ENCODE measurements at places on chromosomes 6 and 20.
A peak's percentile ranks its signal among the peaks of the same experiment; 100 is the strongest.

- no peak for DNase-seq
Observed at GRCh38 chr6:44701637-44702101, 314.2 kb downstream of the CDC5L start.

GRCh38 chr6:159053781-159054398, 9.1 kb upstream of the TAGAP start:
- DNase-seq: no peak

DNA sequence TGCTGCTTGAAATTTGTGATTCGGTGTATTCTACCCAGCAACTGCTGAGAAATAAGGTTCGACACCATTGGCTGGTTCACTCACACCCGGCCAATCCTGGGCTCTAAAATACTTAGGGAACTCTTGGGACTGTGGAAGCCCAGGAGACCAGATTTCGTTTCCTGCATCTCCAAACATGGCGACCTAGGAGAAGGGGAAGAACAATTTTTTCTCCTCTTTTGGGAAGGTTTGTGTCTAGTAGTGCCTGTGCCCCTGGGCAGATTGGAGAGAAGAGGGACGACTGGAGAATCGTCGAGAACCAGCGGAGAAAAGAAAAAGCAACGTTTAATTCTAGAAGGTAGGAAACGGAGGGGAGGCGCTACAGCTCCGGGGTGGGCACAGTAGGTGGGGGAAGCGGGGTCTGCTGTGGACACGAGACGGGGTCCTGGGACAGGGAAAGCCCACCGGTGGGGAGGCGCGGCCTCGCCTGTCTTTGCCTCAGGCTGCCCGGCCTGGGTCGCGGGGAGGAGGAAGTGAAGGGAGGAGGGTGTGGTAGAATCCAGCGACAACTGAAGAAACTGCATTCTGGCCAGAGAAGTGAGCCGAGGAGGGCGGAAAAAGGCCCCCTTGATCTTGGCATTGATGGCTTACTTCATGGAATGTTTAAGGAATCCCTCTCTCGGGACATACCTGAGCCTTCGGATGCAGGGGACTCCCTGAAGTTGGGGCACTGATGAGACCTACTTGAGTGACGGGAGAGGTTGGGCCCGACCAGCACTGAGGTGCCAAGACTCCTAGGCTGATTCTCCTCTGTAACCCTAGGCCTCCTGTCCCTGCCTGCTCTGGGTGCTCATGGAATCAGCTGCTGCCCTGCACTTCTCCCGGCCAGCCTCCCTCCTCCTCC, at the start of gene BTN2A1:
Gene BTN2A1, plus strand, starts transcription at position 150 of the 883 bp plus-strand sequence. Its CDS starts 682 bp downstream, at position 832.
- peak; percentile 92 for DNase-seq

- no peak for DNase-seq
Observed at GRCh38 chr6:31636698-31637596, 15.5 kb downstream of the BAG6 start.

DNA sequence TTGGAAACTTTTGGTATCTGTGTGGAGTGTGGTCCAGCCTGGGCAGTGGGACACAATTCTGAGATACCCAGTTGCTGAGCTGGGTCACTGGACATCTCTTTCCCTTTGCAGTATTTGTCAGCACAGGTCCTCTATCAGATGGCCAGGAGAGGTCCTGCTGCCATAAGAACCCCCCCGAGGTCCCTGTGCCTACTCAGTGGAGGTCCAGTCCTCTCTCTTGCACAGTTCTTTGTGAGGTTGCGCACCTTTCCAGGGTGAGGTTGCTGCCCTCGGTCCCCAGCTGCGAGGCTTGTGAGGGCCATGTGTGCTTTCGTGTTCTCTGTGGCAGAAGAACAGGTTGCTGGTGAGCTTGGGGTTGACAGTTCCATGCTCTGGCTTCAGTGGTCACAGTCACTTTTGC, 320.6 kb downstream of the QKI start:
- no peak for DNase-seq

DNA sequence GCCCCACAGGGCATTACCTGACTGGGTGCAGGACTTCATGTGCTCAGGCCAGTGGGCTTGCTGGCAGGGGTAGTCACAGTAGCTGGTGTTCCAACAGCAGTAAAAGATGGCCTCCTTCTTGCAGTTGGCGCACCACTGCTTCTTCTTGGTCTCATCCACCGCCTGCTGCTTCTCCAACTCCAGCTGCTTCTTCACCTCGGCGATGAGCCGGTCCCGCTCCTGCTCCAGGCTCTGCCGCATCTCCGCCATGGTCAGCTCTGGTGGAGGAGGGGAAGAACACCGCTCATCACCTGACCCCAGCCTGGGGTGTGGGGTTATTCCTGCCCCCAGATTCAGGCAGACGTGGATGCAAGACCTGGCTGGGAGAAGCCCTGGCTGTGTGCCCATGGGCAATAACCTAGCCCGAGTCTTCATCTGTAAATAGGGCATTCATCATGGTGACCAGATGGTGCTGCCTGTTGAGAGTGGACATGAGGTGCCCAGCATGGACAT, 132.2 kb downstream of the ZMYND8 start:
- DNase-seq: no peak

DNA sequence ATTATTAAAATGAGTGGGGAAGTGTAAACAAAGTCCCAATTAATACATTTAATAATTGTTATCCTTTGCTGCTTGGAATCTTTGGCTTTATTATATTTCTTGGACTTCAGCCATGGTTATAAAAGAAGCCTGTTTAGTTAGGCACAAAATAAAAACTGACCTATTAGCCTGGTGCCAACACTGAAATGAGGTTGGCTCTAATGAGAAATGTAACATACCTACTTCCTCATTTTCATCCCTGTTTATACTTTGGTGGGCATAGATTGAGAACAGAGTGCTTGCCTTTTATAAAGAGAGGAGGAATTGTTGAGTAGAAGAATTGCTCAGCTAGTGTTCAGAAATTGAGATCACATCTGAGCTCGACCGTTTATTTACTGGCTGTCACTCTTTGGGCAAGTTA, 471.3 kb downstream of the UTRN start:
- no peak for DNase-seq

GRCh38 chr6:3725145-3726047, 26.1 kb downstream of the PXDC1 start:
- DNase-seq: no peak

- no peak for DNase-seq
Observed at GRCh38 chr6:168054765-168055560, 24.0 kb downstream of the FRMD1 start.

Data from HTR-8/SVneo (cell line).